Stimulated activated CD4-positive, alpha-beta T cell treated with anti-CD3 and anti-CD28 coated beads, Interleukin-1b, Interleukin-23, amount 100 ng/mL, for 1 hour (primary cell): ENCODE measurements at places on chromosomes 13 and 19.
A peak's percentile ranks its signal among the peaks of the same experiment; 100 is the strongest.

GRCh38 chr13:29583073-29583785, 12.3 kb downstream of the SLC7A1 start:
- no peak for DNase-seq

DNA sequence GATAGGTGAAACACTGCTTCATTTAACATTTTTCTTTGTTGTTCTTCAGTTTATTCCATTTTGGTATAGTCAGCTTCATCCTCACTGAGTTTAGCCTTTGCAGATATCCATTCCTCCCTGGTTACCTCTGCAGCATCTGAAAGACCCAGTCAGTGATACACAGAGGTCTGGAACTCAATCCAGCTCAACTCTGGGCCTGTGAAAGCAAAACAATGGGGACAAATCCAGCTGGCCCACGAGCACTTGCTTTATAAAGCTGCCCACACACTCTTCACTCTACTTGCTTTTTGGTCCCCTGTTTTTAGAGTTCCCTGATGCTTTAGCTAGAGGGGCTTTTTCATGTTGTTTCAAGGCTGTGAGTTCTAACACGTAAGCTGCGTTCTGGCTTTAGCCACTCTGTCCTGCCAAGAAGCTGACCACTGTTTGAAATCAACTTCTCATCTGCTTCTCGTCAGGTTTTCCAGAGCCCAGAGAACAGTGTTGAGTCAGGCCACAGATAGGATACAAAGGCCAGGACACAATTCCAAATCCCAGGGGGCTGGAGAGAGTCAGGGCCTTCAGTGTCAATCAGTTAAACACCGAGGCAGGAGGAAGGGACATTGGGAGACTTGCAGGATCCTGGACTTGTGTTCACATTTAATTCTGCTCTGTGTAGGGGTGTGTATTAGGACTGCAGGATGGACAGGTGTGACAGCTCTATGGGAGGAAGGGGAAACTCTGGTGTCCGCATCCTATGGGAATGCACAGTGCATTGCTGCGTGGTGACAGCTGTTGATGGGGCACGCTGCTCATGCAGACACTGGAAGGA, 83.5 kb upstream of the RNF113B start:
- no peak for DNase-seq

- DNase-seq = no peak
Observed at GRCh38 chr19:49881186-49881585, 3.7 kb downstream of the TBC1D17 start.

- no peak for DNase-seq
Observed at GRCh38 chr19:42271045-42271419, 2.0 kb downstream of the CIC start.

- no peak for DNase-seq
Observed at GRCh38 chr19:50312967-50313811, 16.0 kb downstream of the KCNC3 start.

GRCh38 chr19:50537769-50538230, 24.1 kb upstream of the ASPDH start:
- peak; percentile 46 for DNase-seq

GRCh38 chr19:41395355-41395754, 1.8 kb downstream of the EXOSC5 start:
- DNase-seq = no peak

GRCh38 chr13:80116107-80116506, 224.8 kb downstream of the SPRY2 start:
- DNase-seq = no peak

GRCh38 chr19:41357746-41358145, 4.0 kb upstream of the TGFB1 start:
- no peak for DNase-seq

- DNase-seq = no peak
Observed at GRCh38 chr13:97892717-97893116, 60.8 kb upstream of the IPO5 start.

GRCh38 chr13:93709506-93710244, 483.1 kb downstream of the GPC6 start:
- DNase-seq = no peak

GRCh38 chr13:48950501-48950875, 25.2 kb upstream of the FNDC3A start:
- DNase-seq = no peak

DNA sequence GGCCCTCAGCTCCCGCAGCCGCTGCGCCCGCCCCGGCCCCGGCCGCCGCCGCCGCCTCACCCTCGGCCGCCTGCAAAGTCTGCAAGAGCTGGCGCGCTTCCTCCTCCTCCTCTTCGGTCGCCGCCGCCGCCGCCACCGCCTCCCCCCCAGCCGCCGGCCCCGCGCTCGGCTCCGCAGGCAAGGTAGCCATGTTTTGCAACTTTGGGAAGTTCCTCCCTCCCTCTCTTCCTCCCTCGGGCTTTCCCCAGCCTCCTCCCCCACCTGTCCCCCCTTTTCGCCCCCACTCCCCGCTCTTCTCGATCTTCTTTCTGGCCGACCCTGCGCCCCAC, 433 bp downstream of the SIX5 start:
- DNase-seq = no peak

DNA sequence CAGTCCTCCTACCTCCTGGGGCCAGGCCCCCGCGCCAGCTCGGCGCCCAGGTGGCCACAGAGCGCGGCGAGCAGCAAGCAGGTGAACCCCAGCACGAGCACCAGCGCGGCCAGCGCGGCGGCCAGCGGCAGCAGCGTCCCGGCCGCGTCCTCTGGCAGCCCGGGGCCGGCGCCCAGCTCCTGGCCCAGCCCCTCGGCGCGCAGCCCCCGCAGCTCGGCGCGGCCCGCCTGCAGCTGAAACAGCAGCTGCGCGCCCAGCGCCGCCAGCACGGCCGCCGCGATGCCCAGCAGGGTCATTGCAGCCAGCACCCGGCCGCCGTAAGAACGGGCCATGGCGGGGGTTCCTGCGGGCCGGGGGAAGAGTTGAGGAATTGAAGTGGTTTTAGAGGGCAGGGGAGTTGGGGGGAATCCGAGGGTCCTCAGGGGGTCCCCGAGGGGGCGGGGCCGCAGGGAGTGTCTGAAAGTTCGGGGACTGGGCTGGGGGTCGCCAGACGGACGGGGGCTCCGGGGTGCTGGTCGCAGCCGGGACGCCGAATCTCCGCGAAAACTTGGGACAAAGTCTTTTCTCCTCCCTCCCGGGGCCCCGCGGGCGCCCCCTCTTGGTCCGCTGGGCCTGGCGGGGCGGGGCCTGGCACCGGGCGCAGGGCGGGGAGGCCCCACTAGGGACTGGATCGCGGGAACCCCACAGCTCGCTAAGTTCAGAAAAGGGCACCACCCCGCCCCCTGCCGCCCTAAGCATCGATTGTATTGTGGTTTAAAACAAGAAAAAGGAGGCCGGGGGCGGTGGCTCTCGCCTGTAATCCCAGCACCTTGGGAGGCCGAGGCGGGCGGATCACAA, at the start of gene TMEM221:
Gene TMEM221 (minus strand): TSS at position 538 of the 837 bp plus-strand sequence. CDS start 206 bp downstream, at position 332.
- no peak for DNase-seq

DNA sequence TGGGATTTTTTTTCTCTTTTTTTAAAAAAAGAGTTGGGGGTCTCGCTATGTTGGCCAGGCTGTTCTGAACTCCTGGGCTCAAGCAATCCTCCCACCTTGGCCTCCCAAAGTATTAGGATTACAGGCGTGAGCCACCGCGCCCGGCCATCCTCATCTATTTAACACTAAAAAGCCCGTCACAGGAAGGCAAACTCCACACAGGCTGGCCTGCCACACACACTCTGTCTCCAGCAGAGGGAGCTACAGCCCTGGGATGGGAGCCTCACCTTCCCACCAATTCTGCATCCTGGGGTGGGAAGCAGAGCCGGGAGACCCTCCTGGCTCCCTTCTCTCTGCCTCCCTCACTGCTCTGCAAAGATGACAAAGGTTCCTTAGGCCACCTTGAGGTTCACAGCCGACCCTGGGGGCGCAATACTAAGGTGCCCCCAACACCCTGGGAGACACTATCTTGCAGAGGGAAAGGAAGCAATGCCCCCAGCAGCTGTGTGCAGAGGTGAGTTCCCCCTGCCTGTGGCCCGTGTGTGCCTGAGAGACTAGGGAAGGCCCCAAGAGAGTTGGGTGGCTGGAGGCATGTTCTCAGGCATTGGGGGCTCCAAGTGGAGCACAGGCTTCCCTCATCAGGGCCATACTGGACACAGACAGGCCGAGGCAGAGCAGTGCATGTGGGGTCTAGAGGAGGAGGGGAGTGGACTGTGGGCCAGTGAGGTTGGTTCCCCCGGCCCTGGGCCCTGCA, 27.4 kb upstream of the TIMM44 start:
- no peak for DNase-seq

- no peak for DNase-seq
Observed at GRCh38 chr13:113090415-113090770, 15.2 kb upstream of the F7 start.

GRCh38 chr19:24101459-24102115, 14.6 kb downstream of the ZNF254 start:
- no peak for DNase-seq

DNA sequence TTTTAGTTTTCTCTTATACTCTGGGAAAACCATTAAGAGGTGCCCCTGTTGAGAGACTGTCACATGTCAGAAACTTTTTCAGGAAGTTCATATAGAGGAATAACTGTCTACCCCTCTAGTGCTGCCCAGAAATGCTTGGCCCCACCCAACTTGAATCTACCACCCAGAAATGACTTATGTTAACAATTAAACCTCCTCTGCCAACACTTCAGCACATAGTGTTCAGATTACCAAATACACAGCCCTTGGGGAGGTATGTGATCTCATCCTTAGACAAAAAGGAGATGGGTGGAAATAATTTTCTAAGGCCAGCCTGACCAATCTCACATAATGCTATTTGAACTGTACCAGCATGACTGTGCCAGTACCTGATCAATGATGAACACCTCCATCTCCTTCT, 35.6 kb downstream of the CCDC169 start:
- DNase-seq = no peak

DNA sequence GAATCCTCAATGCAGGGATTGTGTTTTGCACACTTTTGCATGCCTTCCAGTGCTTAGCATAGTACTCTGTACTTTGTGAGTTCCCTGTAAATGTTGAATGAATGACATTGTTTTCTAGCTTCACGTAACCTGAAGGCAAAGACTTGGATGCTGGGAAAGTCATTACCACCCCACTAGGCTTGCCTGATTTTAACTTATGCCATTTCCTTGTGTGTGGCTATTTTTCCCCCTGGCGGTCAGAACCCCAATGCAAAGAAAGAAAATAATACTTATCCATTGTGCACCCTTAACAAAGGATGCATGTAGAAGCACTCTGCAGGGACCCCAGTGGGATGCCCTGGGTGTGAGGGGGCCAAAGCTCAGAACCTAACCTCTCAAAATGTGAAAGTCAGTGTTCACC, 1.2 kb upstream of the ENOX1 start:
- DNase-seq = no peak

GRCh38 chr13:32647926-32648325, 61.7 kb downstream of the PDS5B start:
- DNase-seq = no peak

DNA sequence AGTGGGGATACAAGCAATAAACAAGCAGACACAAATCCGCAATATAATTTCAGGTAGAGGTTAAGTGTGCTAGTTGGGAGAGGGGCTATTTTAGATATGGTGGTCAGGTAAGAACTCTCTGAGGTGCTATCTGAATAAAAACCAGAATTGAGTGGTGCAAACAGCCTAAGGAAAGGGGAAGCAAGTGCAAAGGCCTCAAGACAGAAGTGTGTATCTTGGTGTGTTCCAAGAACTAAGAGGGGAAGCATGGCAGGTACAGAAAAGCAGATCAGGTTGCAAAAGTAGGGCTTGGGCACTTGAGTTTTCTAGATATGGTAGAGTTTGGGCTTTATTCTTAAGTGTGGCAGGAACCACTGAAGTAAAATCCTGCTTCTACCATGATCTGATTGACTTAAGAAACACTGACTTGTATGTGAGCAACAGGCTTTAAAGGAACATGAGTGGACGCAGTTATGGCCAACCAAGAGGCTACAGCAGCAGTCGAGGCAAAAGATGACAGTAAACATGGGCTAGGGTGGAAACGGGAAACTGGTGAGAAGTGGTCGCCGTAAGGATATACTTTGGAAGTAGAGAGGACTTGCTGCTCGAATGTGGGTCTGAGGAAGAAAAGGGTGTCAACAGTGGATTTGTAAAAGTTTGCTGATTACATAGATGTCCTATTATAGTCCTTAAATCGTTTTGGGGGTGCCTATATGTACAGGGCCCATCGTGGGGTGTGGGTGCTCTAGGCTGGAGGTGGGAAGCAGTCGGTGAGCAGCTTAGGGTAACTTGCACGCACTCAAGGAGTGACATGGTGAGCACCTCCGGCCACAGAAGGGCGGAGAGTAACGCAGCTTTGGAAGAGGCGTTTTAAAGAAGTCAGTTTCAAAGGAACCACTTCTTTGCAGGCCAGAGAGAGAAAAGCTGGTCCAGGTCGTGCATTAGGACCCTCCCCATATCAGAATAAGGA, 677 bp downstream of the TGDS start:
- no peak for DNase-seq
